ENCODE measurements at places on chromosomes 3 and 15.

DNA sequence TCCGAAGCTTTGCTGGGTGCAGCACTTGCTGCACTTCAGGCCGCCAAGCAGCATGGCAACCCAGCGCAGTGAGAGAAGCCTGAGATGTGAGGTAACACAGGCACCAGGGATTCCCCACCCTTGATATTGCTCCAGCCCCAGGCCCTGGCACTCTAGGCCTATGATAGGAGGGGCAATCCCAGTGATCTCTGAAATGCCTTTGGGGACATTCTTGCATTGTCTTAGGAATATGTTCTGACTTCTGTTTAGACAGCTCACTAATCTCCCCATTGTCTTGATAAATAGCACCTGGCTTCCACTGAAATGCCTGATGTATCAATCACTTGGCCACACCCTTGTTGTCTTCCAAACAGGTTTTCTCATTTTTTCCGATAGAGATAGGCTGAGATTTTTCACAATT lies 102.8 kb downstream of the SOX14 start:
- no peak for DNase-seq

GRCh38 chr3:105174017-105174615 lies 192.6 kb upstream of the ALCAM start:
- no peak for DNase-seq

- DNase-seq, result no peak
Observed at GRCh38 chr15:100098705-100099104, 243.1 kb downstream of the ADAMTS17 start.

DNA sequence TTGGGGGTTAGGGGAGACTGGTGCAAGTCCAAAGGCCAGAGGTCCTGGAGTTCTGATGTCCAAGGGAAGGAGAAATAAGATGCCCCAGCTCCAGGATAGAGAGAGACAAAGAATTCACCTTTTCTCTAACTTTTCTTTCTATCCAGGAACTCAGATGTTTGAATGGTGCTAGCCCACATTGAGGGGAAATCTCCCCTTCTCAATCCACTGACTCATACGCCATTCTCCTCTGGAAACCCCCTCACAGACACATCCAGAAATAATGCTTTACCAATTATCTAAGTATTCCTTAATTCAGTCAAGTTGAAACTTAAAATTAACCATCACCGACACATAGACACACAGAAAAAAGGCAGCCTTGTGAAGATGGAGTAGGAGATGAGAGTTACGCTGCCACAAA lies 1085.2 kb downstream of the NSUN3 start:
- no peak for DNase-seq

DNA sequence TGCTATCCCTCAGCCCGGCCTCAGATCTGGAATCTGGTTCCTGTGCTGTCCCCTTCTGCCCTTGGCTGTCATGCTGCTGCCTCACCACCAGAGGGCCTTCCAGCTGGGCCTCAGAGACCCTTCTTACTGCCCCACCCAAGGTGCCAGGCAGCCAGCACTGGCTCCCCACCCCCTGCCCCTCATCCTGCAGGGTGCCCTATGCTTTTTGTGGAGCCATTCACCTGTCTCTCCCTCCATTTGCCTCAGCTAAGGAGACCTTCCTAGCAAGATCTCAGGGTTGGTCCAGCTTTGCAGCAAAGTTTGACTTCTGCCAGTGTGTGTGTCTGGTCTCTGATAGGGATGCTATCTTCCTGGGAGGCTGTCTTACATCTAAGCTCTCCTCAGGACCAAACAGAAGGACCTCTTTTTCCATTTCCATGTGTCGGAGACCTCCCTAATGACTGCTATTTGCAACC lies 1.9 kb upstream of the VWA5B2 start:
- peak; percentile 36 for DNase-seq

- DNase-seq, result no peak
Observed at GRCh38 chr3:31960793-31961431, 20.1 kb downstream of the OSBPL10 start.

DNA sequence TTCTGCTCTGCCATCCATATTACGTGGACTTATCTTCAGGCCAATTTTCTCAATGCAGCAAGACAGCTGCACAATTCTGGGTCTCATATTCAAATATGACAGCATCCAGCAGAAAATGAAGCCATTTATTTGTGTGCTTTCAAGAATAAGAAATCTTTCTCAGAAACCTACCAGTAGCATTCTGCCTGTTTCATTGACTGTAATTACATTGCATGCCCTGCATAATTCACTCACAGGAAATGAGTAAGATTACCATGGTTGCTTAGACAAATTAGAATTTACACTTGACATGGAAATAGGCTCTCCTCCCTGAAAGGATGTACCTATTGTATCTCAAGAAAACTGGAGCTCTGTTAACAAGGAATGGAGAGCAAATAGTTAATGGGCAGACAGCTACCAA lies 346.6 kb upstream of the DCBLD2 start:
- no peak for DNase-seq

DNA sequence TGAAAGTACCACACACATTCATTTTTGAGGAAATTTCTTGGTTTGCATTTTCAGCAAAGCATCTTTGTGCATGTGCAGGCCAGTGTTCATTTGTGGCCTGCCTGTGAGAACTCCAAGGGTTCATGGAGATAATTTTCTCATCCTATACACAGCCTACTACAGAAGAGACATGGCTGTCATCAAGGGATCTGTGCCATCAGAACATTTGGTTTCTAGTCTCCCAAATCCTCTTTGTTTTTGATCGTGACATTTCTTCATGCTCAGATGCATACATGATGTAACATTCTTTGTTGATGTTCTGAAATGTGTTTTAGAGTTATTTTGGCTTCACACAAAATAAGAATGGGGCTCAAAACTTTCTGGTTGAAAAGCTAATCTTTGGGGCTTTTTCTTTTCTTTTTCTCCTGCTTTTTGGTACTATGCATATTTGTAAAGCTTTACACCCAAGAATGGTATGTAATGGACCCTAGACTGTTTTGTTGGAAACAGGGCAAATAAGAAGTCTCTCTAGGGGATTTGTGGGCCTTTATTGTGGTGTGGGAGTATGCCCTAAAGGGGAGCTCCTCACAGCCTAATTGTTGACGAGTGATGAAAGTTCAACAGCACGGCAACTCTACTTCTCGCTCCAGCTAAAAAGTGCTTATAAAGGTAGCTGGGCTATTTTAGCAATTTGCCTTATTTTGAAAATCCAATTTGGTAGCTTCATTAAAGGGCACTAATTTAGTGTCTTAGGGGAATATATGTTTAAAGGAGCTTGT lies 3.2 kb upstream of the ARPP21 start:
- no peak for DNase-seq

DNA sequence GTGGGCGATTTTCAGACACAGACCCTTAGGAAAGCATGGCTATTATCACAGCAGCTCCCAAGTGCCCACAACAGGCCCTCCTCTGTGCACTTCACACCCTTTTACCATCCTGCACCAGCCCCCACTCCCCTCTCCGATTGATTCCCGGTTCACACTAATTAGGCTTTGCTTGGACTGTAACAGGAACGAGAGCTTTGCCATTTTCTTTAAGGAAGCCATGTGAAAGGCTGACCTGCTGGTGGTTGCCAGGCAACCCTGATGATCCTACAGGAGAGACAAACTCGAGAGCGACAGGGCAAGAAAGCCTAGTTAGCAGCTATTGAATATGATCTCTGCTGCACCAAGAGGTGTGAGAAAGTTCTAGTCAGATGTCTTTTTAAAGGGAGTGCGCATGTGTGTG lies 28.2 kb upstream of the DET1 start:
- DNase-seq, result no peak

DNA sequence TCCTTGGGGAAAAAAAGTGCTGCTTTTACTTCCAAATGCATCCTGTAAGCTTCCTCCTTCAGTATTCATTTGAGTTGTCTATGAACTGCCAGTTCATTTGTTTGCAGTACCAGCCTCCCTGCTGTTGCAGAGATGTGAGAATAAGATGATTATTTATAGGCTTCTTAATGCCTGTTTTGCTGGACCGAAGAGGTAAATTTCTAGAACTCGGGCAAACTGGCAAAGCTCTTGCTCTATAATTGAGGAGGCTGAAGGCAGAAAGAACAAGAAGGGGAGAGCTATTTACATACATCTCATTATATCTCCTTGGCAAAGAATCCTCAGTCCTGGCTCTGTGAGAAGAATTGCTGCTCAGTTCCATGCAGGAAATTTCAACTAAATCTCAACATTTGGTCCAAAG lies 790.4 kb downstream of the GRM7 start:
- no peak for DNase-seq

GRCh38 chr3:52357151-52358080 lies 41.3 kb downstream of the DNAH1 start:
- no peak for DNase-seq

DNA sequence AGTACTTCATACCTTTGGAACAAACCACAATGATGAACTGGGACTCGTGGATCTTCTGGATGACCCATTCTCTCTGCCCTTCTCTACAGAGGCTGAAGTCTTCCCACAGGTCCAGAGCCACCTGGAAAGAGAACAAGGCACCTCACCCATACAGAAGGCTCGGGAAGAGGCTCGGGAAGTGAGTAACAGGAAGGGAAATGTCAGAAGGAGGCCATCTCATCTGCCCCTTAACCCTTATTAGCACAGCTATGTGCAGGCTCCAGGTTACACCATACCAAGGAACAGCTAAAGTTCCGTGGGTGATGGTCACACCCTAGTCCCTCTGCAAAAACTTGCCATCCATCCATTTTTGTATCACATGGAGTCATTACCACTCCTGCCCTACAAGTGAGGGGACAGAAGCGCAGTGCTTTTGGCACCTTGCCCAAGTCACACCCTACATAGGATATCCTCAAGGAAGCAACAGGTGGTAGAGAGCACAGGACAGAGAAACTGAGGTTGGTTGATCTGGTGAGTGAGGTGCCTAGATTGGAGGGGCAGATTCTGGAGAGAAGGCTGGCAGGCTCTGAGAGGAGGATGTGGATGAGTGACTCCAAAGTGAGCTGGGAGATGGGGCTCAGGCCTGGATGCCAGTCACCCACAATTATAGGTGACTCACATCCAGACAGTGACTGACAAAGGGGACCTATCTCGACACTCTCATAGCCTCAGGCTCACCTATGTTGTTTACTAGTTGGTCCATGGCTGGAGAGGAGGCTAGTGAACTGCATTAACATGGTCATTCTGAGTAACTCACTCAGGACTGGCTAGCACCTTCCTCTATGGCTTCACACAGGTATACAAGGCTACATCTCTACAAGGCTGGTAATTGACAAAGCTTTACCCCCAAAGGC lies 38.2 kb downstream of the SPATA12 start:
- DNase-seq, result no peak

- no peak for DNase-seq
Observed at GRCh38 chr15:32105258-32106241, 75.2 kb downstream of the CHRNA7 start.

GRCh38 chr15:60854858-60855564 lies 374.1 kb downstream of the RORA start:
- no peak for DNase-seq

DNA sequence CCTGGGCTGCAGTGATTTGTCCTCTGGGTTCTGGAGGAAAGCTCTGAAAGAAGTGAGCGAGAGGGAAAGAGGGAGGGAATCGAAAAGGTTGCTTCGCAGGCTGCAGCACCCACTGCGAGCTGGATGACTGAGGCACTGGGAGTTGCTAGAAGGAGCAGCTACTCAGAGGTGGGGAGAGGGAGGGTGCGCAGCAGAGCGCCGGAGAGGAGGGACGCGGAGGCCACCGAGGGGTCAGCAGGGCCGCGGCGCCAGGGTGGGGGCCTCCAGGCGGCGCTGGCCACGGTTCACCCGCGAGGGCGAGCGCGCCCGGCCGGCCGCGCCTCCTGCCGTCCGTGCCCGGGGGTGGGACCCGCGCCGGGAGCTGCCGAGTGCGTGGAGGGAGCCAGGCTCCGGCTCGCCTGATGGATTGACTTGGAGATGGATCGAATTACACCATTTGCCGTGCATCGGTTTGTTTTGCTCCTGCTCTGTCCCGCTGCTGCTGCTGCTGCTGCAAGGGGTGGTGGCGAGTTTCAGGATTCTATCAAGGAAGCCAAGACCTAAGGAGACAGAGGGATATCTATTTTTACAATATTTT lies at the start of gene SEMA6D:
Gene SEMA6D (plus strand): TSS at position 470 of the 577 bp plus-strand sequence. CDS start 42,294 bp downstream, outside the sequence.
- no peak for DNase-seq

DNA sequence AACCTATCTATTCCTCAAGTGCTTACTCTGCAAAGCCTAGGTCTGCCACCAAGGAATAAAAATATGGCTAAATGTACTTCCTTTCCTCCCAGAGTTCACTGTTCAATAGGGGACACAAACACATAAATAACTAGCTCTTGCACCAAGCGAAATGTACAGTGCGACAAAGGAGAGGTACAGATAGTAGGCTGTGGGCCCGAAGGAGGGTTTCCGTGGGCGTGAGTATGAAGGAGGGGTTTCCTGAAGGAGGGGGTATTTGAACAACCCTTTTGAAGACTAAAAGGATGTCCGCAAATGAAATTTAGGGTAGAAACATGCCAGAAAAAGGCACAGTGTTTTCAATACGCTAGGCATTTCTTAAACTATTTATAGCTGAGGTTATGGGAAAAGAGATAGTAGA lies 207.9 kb downstream of the LPP start:
- DNase-seq, result no peak

GRCh38 chr3:43155464-43156121 lies 49.7 kb upstream of the POMGNT2 start:
- no peak for DNase-seq

DNA sequence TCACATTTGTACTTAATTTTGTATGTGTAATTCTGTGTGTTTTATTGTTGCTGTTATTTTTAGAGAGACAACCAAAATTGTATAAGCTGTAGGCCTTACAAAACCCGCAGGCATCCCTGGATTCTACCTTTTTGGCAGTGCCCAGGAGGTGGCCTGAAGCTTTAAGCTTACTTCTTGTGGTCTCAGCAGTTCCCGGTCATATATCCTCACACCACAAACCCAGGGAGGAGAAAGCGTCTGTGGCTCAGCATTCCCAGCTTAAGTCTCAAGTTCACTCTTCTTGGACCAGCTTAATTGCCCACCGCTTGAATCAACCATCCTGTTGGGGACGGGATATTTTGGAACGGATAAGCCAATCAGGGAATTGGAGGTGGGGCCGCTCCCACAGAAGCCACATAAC lies 36.7 kb downstream of the C2CD4A start:
- no peak for DNase-seq

- no peak for DNase-seq
Observed at GRCh38 chr15:62104401-62104800, 37.6 kb downstream of the C2CD4A start.

DNA sequence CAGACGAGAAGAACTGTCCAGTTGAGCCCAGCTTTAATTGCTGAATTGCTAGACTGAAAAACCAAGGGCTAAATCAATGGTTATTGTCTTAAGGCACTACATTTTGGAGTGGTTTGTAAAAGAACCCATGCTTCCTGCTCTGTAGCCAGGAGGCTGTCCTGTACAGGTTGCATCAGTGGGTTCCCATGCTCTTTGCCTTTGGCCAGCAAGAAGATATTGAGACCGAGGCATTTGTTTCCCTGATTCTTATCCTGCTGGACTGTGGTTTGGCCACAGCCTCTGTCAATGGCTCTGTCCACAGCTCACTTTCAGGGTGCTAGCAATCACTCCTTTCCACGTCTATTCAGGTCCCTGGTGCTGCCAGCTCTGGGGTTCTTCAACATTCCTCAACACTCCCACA lies 89.6 kb downstream of the FAM43A start:
- no peak for DNase-seq

GRCh38 chr3:19799115-19799514 lies 134.9 kb downstream of the EFHB start:
- DNase-seq, result no peak
